Stimulated activated CD4-positive, alpha-beta T cell treated with anti-CD3 and anti-CD28 coated beads, Interleukin-1b, Interleukin-23, amount 100 ng/mL, for 1 hour (primary cell): ENCODE measurements at places on chromosomes 7 and 10.

- DNase-seq, result no peak
Measured at GRCh38 chr10:128867819-128868218, 599.2 kb upstream of the MGMT start.

GRCh38 chr10:94521276-94522250 is 24.0 kb upstream of the HELLS start:
- DNase-seq, result no peak

- no peak for DNase-seq
Measured at GRCh38 chr7:128781851-128782250, 6.3 kb upstream of the OPN1SW start.

DNA sequence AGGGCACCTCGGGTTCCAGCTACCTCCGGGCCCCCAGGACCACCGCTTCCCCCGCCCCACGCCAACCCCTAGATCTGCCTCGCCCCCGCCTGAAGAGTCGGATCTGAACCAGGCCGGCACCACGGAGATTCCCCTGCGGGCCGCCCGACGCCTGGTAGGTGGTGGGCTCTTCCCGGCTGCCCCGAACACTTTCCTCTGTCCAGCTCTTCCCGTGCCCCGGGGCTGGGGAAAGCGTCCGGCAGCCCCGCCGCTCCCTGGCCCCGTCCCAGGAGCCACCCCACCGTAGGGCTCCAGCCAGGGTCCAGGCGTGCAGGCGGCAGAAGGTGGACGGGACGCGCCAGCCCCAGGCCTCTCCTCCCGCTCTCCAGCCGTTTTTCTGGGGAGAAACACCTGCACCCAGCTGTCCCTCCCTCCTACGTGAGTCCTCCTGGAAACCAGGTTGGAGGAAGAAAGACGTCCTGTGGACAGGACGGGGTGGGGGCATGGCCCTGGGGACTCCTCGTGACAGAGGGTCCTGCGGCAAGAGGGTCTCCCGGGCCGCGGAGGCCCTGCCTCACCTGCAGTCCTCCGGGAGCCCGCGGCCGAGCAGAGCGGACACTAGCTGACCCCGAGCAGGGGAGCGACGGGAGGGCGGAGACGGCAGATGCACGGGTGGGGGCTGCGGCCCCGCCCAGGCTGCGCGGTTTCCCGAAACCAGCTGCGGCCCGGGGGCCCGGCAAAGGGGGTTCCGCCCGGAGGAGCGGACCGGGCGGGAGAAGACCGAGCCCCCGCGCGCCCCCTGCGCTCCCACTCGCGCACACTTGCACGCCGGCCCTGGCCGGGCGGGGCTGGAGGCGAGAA is at the start of gene TMEM176B:
Gene TMEM176B, minus strand, starts transcription at position 624 of the 840 bp plus-strand sequence. CDS start 3,795 bp downstream, outside the sequence.
- DNase-seq, result no peak

- DNase-seq, result no peak
Measured at GRCh38 chr7:116986611-116987565, 33.6 kb downstream of the ST7 start.

DNA sequence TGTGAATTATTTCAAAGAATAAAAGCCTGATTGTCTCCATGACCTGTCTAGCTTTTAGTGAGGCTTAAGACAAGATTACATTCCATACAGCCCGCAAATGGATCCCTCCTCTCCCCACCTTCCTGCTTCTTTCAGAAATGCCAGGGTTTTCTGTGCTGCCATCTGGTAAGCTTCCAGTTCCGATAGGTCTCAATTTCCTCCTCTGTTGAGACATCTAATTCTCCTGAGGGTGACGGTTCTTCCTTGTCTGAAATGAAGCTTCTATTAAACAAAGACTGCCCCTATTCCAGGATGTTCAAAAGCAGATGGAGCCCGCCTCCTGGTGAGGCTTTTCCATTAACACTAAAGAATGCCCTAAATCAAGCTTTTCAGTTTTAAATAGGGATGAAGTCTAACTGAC is 295.6 kb downstream of the PTPRN2 start:
- DNase-seq, result no peak

GRCh38 chr7:120586571-120586970 is 271.4 kb downstream of the TSPAN12 start:
- no peak for DNase-seq

- no peak for DNase-seq
Measured at GRCh38 chr7:25694699-25695098, 457.3 kb upstream of the NFE2L3 start.

- DNase-seq, result no peak
Measured at GRCh38 chr7:26549281-26549944, 257.8 kb downstream of the SNX10 start.

- no peak for DNase-seq
Measured at GRCh38 chr7:151690606-151691005, 170.9 kb upstream of the RHEB start.

GRCh38 chr10:70057306-70057705 is 4.7 kb downstream of the MACROH2A2 start:
- no peak for DNase-seq

DNA sequence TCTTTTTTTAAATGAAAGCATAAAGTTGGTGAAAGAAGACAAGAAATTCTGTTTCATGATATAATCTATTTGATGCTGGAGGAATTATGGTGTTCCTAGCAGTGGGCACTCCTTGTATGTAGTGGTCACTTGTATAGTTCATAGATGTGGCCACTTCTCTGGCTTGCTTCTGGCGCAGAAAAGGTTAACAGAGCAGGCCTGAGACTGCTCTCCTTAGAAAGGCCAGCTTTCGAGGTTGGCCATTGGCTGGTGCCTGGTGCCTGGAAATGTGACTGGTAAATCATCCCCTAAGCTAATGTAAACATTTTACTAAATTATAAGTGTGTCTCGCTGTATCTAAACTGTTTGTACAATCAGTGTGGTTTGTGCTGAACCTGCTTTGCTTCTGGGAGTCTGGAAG is 276.1 kb downstream of the PHTF2 start:
- DNase-seq, result no peak

- no peak for DNase-seq
Measured at GRCh38 chr7:151244196-151244840, 4.2 kb downstream of the SMARCD3 start.

GRCh38 chr10:34580643-34581042 is 234.5 kb downstream of the PARD3 start:
- no peak for DNase-seq

DNA sequence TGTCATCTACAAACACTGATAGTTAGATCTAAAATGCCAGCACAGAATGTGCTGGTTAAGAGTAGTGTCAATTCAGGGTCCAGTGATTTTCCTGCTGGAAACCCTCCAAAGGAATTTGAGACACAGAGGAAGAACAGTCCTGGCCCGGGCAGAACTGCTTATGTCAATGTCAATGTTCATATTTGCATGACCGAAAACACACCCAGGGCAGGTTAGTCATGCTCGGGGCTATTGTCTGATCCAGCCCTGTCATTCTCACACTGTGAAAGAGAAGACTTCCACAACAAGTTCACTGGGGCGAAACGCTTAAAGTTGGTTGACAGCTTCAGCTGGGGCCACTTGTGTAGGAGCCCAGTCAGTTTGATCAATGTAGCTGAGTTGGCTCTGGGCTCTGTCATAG is 139.3 kb downstream of the C1GALT1 start:
- DNase-seq, result no peak

DNA sequence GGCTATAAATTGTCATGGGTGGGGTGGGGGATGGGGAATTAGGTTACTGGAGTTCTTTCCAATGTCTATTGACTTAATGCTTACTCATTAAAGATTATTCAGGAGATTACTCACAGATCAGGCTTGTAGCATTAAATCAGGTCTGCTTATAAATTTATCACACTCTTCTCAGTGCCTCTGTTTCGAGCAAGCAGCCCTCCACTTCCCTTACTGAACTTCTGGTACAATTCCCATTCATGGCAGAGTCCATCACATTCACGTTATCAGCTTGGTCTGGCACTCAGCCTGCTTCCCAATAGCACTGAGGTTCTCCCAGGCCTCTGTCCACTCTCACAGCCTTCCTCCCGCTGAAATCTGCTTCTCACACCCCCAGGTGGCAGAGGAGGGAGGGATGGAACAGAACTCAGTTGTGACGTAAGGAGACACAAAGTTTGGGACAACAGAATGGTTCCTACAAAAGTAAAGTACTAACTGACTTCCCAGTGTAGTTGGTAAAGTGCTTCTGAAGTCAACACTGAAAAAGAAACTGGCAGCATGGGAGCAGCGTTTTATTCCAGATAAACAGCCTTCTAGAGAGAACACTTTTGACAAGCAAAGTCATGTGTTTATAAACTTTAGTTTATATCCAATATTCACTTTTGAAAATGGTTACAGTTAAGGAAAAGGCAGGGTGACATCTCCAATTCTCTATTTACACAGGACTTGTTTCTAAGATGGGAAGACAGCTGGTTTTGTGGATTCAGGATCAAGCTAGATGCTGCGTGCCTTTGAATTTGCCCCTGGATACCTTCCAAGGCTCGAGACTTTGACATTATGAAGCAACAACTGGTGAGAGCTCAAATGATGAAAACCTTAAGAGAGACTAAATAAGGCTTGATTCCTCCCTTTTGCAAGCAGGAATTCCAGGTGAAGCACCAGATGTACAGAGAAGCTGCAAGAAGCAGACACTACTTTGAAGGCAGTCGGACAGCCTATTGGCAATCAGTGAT is 81.4 kb downstream of the ATXN7L1 start:
- no peak for DNase-seq

DNA sequence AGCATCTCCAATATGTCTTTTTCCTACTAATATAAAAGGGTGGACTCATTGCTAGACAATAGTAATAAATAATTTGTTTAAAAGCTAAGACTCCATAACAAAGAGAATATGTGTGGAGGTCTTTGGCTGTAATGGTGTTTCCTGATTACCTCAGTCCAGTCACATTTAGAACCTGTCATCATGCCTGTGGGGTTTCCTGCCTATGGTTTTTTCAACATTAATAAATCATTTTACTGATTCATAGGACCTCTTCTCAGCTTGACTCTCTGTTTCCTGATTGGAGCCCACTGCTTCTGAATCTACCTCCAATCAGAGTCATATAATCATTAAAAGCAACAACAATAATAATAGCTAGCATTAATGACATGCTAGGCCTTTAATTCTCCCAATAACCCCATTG is 52.4 kb upstream of the GNAI1 start:
- DNase-seq, result no peak
